ENCODE measurements at places on chromosomes 4 and X. TPM values are rescaled to one million over a fixed set of nuclear protein-coding genes. Genes with fewer than 3 reads are reported as not detected.

The FHL1 gene
- 26.4 TPM for total RNA-seq

The STBD1 gene
- total RNA-seq = 16.9 TPM

The HTRA3 gene
- total RNA-seq = 6.9 TPM

The NAA10 gene
- total RNA-seq = 73.3 TPM

The BGN gene
- total RNA-seq = 1.6 TPM

The TEX13D gene
- not detected for total RNA-seq

The AADAT gene
- 34.4 TPM for total RNA-seq

The KLHL4 gene
- total RNA-seq = 16.7 TPM

The ODAPH gene
- total RNA-seq = not detected

The ARL9 gene
- not detected for total RNA-seq

The LONRF3 gene
- total RNA-seq = 2.5 TPM

The ARHGAP6 gene
- 1.1 TPM for total RNA-seq

The USP17L24 gene
- not detected for total RNA-seq

The ARHGEF6 gene
- total RNA-seq = 2.7 TPM

The CSAG3 gene
- 0.35 TPM for total RNA-seq

The EPHA5 gene
- total RNA-seq = 0.09 TPM

The KCNE5 gene
- 4.6 TPM for total RNA-seq

The RRH gene
- not detected for total RNA-seq

The IL13RA2 gene
- total RNA-seq = not detected

The FANCB gene
- 15.2 TPM for total RNA-seq

The MAGEE2 gene
- not detected for total RNA-seq

The DCLK2 gene
- total RNA-seq = 0.42 TPM

The FRMD7 gene
- total RNA-seq = not detected

The ETDB gene
- total RNA-seq = not detected

The MAP7D3 gene
- 14.2 TPM for total RNA-seq

The CDX4 gene
- not detected for total RNA-seq

The RGN gene
- total RNA-seq = 2.7 TPM

The FRAS1 gene
- 77.0 TPM for total RNA-seq

The NUDT10 gene
- 10.1 TPM for total RNA-seq
